Brain pericyte (primary cell): ENCODE measurements at places on chromosomes 1 and 21.

DNA sequence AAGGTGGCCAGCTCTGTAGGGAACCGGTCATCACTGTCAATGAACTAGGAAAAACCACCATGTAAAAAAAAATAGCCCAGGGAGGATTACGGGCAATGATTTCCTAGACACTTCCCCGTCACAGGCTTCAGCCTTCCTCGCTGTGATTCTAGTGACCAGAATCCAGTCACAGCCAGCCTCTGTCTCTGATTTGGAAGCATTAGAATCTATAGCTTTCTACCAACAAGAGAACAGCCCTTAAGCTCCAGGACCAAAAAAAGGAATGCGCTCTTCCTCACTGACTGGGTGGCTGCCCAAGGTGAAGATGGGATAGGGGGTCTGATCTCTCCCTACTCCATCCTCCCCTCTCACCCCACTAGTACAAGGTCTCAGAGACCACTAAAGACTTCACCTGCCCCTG is 67.2 kb downstream of the TEX35 start:
- no peak for DNase-seq

DNA sequence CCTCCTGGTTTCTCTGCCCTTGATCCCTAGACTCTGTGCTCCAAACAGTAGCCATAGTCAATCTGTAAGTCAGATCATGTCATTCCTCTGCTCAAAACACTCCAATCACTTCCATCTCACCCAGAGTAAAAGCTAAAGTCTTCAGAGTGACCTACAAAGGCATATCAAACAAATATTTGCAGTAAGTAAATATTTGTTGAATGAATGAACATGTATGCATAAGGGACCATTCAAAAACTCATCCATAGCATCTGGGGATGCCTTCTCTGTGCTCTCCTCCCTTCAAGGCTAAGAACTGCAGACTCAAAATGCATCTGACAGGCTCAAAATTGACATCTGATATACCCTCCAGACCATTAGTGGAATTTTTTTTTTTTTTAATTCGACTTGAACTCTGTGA is 18.1 kb upstream of the AK5 start:
- DNase-seq = no peak

GRCh38 chr1:239997515-239998311 is 94.0 kb upstream of the FMN2 start:
- DNase-seq = no peak

GRCh38 chr1:177710696-177711620 is 258.9 kb downstream of the SEC16B start:
- no peak for DNase-seq

DNA sequence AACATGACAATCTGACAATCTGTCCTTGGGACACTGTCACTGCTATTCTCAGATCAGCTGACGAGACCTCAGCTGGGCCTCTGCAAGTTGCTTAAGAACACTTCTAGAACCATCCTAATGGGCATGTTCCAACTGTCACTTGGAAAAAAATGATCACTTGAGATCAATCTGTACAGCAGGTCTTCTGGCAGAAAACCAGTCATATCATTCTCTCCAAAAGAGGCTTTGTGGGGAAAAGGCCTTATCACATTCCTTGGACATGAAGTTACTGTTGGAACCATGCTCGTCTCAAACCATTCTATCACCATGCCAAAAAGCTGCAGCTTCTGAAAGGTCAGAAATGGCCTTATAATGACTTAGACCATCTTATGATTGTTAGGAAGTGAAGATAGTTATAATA is 744.2 kb downstream of the USP25 start:
- no peak for DNase-seq

DNA sequence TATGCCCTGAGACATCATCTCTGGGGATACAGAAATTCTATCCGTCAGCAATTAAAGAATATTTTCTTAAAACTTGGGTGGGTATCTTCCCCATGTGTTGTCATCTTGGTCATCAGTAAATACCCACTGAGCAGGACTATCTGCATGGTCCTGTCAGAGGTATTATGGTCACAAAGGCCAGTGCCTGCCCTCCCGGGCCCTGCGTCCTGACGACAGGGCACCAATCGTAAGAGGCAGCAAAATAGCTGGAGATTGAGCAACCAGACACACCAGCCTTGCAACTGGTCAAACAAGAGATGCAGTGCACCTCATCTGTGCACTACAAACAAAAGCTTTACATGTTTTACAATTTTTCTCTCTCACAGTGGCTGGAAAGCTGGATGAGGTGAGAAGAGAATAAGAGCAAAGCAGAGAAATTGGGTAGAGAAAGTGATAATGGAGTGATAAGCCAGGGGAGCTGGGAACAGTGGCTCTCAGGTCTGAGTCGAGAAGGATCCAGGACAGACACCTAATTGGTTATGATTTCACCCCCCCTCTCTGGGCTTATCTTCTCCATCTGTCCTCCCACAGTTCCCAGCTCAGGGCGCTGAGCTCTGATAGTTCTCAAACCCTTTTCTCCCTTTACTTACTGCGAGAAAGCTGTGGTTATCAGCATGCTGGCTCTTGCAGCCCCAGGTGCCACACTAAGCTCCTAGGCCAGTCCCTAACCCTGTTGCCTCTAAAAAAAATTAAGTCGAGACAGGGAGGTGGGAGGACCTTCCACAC is 8.8 kb upstream of the SRP9 start:
- no peak for DNase-seq
